Regular cardiac myocyte (primary cell): ENCODE measurements at places on chromosomes 1 and 21. TPM values are rescaled to one million over a fixed set of nuclear protein-coding genes. Genes with fewer than 3 reads are reported as not detected.

The RUNX1 gene
- total RNA-seq = 15.1 and 31.0 TPM in 2 replicates

The ADGRL4 gene
- total RNA-seq = 35.0 and 60.8 TPM in 2 replicates

The PLXNA2 gene
- total RNA-seq = 3.4 and 8.4 TPM in 2 replicates

The SLAMF1 gene
- not detected in 2 replicates for total RNA-seq

The NBPF15 gene
- 29.1 and 31.3 TPM in 2 replicates for total RNA-seq

The HMCN1 gene
- total RNA-seq = 22.6 and 84.0 TPM in 2 replicates

The ACTN2 gene
- total RNA-seq = 0.56 and 0.77 TPM in 2 replicates

The IVNS1ABP gene
- 61.4 and 74.4 TPM in 2 replicates for total RNA-seq

The ANGPTL3 gene
- total RNA-seq = not detected in 2 replicates

The TPTE gene
- not detected in 2 replicates for total RNA-seq

The GPR25 gene
- not detected in 2 replicates for total RNA-seq

The CDK18 gene
- total RNA-seq = 0.58 and 3.4 TPM in 2 replicates

The CMPK1 gene
- 155 and 177 TPM in 2 replicates for total RNA-seq

The FAM167B gene
- total RNA-seq = 0.38 and 2.0 TPM in 2 replicates

The MXRA8 gene
- 121 and 141 TPM in 2 replicates for total RNA-seq

The C1orf21 gene
- 21.7 and 29.9 TPM in 2 replicates for total RNA-seq

The PCSK9 gene
- total RNA-seq = 0.19 and 0.28 TPM in 2 replicates

The NECTIN4 gene
- total RNA-seq = 0.19 and 0.56 TPM in 2 replicates

The DYNLT4 gene
- not detected in 2 replicates for total RNA-seq

The KRTAP10-9 gene
- total RNA-seq = not detected in 2 replicates

The ANXA9 gene
- total RNA-seq = not detected in 2 replicates

The CR1L gene
- not detected in 2 replicates for total RNA-seq

The CACNA1S gene
- not detected in 2 replicates for total RNA-seq

The LEFTY1 gene
- total RNA-seq = not detected in 2 replicates

The OR2T2 gene
- not detected in 2 replicates for total RNA-seq

The RBM11 gene
- 0.19 and 0.85 TPM in 2 replicates for total RNA-seq

The FNDC5 gene
- 0.38 and 0.85 TPM in 2 replicates for total RNA-seq

The PTPN7 gene
- not detected in 2 replicates for total RNA-seq

The KIRREL1 gene
- 92.4 and 146 TPM in 2 replicates for total RNA-seq

The MATN1 gene
- total RNA-seq = 0.28 TPM in 1 of 2 replicates, not detected in the other

The SMCP gene
- not detected in 2 replicates for total RNA-seq

The TPRG1L gene
- 20.0 and 37.0 TPM in 2 replicates for total RNA-seq

The ANGPTL7 gene
- under 0.01 TPM in 1 of 2 replicates, not detected in the other for total RNA-seq

The AMPD1 gene
- total RNA-seq = not detected in 2 replicates

The LENEP gene
- 0.56 TPM in 1 of 2 replicates, not detected in the other for total RNA-seq

The TIE1 gene
- total RNA-seq = 4.2 and 6.3 TPM in 2 replicates

The NR0B2 gene
- total RNA-seq = not detected in 2 replicates

The PM20D1 gene
- under 0.01 TPM in 2 replicates for total RNA-seq

The FOXD2 gene
- under 0.01 TPM in 2 replicates for total RNA-seq

The CYP4Z1 gene
- total RNA-seq = not detected in 2 replicates

The THEM5 gene
- total RNA-seq = not detected in 2 replicates

The FMN2 gene
- 29.0 and 73.6 TPM in 2 replicates for total RNA-seq

The BCAN gene
- under 0.01 TPM in 1 of 2 replicates, not detected in the other for total RNA-seq

The KIF26B gene
- total RNA-seq = 0.96 and 9.3 TPM in 2 replicates

The LINGO4 gene
- total RNA-seq = not detected in 2 replicates

The TRAF3IP3 gene
- not detected in 2 replicates for total RNA-seq

The SLC9C2 gene
- total RNA-seq = 0.28 TPM in 1 of 2 replicates, not detected in the other

The MROH7 gene
- total RNA-seq = 0.28 TPM in 1 of 2 replicates, not detected in the other

The CDK11B gene
- total RNA-seq = 5.6 and 14.6 TPM in 2 replicates

The FMO3 gene
- 0.38 and 12.1 TPM in 2 replicates for total RNA-seq
